T-helper 17 cell (primary cell): ENCODE measurements at places on chromosomes 3 and 15. TPM values are rescaled to one million over a fixed set of nuclear protein-coding genes. Genes with fewer than 3 reads are reported as not detected.

Gene PPP1R14D
- not detected for total RNA-seq

GRCh38 chr3:185936273-185936629 lies 1.6 kb downstream of the TRA2B start:
- DNase-seq: no peak

DNA sequence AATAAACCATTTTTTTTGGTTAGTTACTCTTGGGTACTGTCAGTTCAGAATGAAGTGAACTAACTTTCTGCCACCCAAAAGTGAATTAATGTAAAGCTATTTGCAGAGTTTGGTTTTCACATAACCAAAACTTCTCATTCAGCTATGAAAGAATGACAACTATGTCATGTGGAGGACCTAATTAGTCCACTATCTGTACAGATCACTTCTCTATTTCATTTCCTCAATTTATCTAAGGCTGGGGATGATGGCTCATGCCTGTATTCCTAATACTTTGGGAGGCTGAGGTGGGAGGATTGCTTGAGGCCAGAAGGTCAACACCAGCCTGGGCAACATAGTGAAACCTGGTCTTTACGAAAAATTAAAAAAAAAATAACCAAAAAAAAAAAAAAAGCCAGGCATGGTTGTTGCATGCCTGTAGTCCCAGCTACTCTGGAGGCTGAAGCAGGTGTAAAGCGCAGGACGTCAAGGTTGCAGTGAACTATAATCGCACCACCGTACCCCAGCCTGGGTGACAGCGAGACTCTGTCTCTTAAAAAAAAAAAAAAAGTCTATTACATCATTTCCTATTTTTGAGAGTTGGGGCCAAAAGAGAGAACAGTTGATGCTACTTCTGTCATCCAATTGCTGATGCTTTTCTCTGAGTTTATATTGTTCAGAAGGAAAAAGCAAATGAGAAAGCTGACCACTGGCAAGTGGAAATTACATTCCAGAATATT lies 8.7 kb downstream of the HYPK start:
- DNase-seq: no peak

- DNase-seq: no peak
These were observed 1072.7 kb downstream of the OTOL1 start for GRCh38 chr3:162569314-162569713.

Gene SLC28A2
- not detected for total RNA-seq

DNA sequence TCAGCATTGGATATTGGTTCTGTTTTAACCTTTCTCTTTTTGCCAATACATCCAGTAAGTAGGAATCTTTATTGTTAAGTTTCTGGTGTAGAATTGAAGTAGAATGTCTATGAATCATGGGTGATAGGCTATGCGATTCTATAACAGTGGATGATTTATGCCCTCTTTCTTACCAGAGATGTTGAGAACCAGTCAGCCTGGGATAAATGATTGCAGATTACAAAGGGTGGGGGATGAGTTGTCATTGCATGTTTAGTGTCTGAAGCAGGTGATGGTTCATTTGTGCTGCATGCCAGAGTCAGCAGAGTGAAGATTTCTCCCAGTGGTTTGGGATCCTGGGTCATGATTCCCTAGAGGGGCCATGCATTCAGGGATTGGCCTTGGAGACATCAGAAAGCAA lies 14.3 kb downstream of the RETNLB start:
- DNase-seq: no peak

Gene PCOLCE2
- total RNA-seq: not detected

GRCh38 chr3:541062-541801 lies 344.7 kb downstream of the CHL1 start:
- DNase-seq: no peak

Gene GOLIM4
- 1.5 TPM for total RNA-seq

- no peak for DNase-seq
These were observed 713.7 kb upstream of the SEMA6D start for GRCh38 chr15:47003568-47003967.

- no peak for DNase-seq
These were observed 894.0 kb downstream of the ROBO2 start for GRCh38 chr3:77933926-77934325.

Gene IP6K2
- total RNA-seq: 116 TPM

Gene APEH
- total RNA-seq: 71.0 TPM

DNA sequence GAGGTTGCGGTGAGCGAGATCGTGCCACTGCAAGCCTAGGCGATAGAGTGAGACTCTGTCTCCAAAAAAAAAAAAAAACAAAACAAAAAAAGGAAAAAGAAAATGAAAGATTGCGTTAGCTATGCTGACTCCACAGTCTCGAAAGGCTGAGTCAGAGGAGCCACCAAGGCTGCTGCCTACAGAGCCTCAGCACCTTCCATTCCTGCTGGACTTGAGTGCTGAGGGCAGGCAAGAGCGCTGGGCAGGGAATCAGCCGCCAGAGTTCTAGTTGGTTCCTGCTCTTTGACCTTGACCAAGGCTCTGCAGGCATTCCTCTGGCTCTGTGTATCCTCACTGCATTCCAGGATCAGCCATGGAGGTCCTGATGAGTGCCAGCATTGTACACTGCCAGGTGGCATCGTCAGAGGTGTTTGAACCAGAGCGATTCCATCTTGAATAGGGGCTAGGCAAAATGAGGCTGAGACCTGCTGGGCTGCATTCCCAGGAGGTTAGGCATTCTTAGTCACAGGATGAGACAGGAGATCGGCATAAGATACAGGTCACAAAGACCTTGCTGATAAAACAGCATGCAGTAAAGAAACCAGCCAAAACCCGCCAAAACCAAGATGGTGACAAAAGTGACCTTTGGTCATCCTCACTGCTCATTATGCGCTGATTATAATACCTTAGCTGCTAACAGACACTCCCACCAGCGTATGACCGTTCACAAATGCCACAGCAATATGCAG lies 5.9 kb downstream of the MESP2 start:
- no peak for DNase-seq
